Forelimb muscle (tissue), 1 donor: ENCODE measurements at places on chromosomes 6 and 20.

DNA sequence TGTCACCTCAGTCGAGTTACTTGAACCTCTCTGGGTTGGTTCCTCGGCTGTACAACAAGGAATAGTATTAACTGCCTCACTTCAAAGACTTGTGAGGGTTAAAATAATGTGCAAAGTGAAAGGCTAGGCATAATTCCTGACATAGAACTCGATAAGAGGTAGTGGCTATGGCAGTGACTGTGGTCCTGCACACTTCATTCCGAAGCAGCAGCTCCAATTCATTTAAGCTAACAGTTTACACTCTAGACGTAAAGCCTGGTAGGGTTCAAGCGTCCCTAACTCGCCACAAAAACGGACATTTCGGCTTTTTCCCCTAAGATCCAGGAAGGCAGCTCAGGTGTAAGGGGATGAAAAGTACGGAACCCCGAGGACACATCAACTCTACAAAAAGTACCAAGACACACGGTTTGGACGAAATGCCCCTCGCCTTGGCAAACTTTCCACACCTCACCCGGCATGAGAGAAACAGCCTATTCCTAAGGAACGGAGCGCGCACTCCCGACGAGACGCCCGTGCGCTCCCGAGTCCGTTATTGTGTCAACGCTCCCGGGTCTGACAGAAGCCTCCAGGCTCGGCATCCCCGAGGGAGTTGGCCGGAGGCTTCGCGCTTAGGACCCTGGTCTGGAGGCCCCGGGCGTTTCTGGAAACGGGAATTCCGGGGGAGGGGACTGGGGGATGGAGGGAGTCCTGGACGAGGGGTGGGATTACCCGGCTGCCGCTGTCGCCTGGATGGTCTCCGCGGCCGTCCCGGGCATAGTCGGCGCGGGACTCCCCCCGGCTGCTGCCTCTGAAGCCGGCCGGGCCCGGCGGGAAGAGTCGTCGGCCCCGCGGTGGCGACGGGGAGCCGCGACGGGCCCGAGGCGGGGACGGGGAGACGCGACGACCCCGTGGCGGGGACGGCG, 937 bp downstream of the ZNF318 start:
- no peak for DNase-seq

- no peak for DNase-seq
Measured at GRCh38 chr6:117601811-117602150, 530 bp downstream of the GOPC start.

- DNase-seq = no peak
Measured at GRCh38 chr6:7201732-7202541, 94.2 kb downstream of the RREB1 start.

GRCh38 chr6:105821777-105822176, 264.4 kb upstream of the PRDM1 start:
- DNase-seq = no peak
